Effector CD8-positive, alpha-beta T cell (primary cell): ENCODE measurements at places on chromosomes 7 and 10.

DNA sequence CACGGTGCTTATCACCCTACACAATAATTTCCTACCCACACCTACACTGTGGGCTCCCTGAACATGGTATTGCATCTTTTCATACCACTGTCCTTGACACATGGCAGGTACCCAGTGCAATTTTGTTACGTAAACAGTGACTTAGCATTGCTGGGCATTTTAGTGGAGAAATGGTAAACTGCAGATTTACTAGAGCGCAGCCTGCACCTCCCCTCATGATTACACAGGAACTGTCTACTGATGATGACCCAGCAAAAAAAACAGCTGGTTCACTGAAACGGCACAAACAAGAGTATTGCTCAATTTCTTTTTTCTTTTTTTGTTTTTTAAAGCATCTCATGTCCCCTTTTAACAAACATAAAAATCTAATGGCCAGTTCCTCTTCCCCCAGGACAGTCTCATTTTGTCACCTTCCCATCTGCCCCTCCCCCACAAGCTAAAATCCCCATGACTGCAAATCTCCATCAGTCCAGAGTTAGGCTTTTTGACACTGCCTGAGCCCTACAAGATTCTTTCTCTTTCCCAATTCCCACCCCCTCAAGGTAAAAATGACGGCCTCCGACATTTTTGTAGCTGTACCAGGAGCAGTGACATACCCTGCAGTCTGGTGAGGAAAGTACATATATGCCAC is 2.8 kb downstream of the ZNF746 start:
- no peak for DNase-seq

- no peak for DNase-seq
These were observed 87.7 kb downstream of the PIK3CG start for GRCh38 chr7:106952658-106953231.

GRCh38 chr10:88952647-88953111 is at the start of gene ACTA2:
Gene ACTA2, minus strand, starts transcription at chr10:88952773. Its CDS starts 3,843 bp downstream, at chr10:88948930.
- no peak for DNase-seq

- DNase-seq = no peak
These were observed 16.6 kb downstream of the JAZF1 start for GRCh38 chr7:28163949-28164348.

- no peak for DNase-seq
These were observed 25.9 kb downstream of the HTRA1 start for GRCh38 chr10:122487174-122487765.
